ENCODE measurements at places on chromosomes 12 and 14. TPM values are rescaled to one million over a fixed set of nuclear protein-coding genes. Genes with fewer than 3 reads are reported as not detected.

DNA sequence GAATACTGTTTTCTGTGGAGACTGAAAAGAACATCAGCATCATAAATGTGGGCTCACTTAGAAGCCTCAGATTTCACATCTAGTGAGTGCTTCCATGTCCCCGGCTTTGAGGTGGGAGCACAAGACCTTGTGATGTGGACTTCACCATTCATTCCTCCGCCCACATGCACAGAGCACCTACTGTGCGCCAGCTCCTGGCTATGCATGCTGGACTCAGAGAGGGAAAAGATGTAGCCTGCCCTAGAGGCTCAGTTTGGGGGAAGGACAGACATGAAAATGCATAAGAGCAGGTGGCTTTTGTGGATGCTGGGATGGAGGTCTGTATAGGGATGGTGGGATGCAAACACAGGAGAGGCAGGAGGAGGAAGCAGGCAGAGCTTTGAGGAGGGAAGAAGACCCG, 65.0 kb downstream of the SERPINA3 start:
- H3K27me3 ChIP-seq, result no peaks in the 10 kb centered on the region
- no peak overlapping the region for H3K4me3 ChIP-seq
- H3K36me3 ChIP-seq, result no peaks in the 10 kb centered on the region
- no peak for DNase-seq
- no peak overlapping the region for H3K27ac ChIP-seq

- H3K36me3 ChIP-seq, result no peaks in the 10 kb centered on the region
- no peaks in the 10 kb centered on the region for H3K27me3 ChIP-seq
- no peak for DNase-seq
- H3K27ac ChIP-seq, result no peak overlapping the region
Measured at GRCh38 chr14:59882957-59883356, 12.4 kb upstream of the RTN1 start.

RPGRIP1 gene
- 3.3 TPM for total RNA-seq

DNA sequence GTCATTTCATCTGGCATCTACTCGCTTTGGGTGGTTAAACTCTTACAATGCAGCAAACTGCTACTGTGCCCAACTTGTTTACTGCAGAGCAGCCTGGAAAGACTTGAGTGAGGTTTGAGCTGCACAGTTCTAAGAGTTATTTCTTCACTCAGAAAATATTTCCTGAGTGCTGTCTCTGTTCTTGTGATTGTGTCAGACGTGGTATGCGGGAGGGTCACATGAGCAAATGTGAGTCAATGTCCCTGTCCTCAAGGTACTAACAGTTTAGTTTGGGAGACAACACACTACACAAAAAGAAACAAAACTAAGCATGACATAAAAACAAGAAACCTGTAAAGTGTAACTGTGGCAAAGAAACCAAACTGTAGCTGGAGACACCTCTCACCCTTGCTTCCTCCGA, 32.4 kb downstream of the FLVCR2 start:
- H3K36me3 ChIP-seq, result no peaks in the 10 kb centered on the region
- no peaks in the 10 kb centered on the region for H3K27me3 ChIP-seq

DNA sequence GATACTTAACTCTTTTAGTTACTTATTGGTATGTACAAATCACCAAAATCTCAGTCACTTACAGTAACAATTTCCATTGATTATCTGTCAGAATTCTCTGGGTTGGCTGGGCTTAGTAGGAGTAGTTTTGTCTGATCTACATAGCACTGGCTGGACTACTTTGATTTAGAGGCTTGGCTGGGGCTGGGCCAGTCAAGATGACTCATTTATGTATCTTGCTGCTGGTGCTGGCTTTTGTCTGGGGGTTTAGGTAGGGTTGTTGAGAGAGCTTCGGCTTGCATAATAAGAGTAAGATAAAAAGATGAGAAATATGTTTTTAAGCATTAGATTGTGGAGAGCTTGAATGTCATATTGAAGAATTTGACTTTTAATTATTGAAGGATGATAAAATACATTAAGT, 1093.7 kb downstream of the SLC6A15 start:
- no peaks in the 10 kb centered on the region for H3K27me3 ChIP-seq
- H3K4me3 ChIP-seq, result no peak overlapping the region
- DNase-seq, result no peak
- no peaks in the 10 kb centered on the region for H3K4me1 ChIP-seq

GRCh38 chr14:27672047-27672446, 1074.2 kb upstream of the NOVA1 start:
- H3K27ac ChIP-seq, result no peak overlapping the region
- no peaks in the 10 kb centered on the region for H3K4me1 ChIP-seq
- no peak overlapping the region for H3K4me3 ChIP-seq
- H3K36me3 ChIP-seq, result no peaks in the 10 kb centered on the region

DNA sequence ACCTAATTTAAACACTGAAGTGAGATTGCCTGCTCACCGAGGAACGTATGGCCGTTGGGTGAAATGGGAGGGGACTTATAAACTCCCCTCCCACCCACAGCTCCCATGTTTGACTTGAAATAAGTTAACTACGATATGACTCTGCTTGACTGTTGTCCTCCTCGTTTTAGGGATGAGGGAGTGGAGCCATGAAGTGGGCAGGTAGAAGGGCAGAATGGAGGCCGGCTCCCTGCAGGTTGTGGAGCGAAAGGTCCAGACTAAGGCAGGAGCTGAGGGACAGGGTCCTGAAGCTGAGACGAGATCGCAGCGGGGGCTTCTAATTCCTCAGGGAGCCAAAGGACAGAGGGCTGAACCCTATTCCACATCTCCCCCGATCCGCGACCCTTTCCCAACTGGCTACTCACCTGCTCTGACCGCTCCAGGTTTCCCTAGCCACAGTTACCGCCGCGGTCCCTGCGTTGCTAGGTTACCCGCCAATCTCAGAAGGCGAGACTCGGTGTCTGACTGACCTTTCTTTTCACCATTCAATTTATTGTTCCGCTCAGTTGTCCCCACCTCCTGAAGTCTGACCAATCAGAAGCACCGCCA, 577 bp upstream of the TPCN1 start:
- H3K27me3 ChIP-seq, result no peaks in the 10 kb centered on the region
- H3K27ac ChIP-seq, result peak overlapping the region; percentile 0

- no peaks in the 10 kb centered on the region for H3K36me3 ChIP-seq
- no peaks in the 10 kb centered on the region for H3K27me3 ChIP-seq
- H3K27ac ChIP-seq, result no peak overlapping the region
- H3K4me1 ChIP-seq, result no peaks in the 10 kb centered on the region
Measured at GRCh38 chr12:70508178-70508577, 129.1 kb downstream of the PTPRB start.

DNA sequence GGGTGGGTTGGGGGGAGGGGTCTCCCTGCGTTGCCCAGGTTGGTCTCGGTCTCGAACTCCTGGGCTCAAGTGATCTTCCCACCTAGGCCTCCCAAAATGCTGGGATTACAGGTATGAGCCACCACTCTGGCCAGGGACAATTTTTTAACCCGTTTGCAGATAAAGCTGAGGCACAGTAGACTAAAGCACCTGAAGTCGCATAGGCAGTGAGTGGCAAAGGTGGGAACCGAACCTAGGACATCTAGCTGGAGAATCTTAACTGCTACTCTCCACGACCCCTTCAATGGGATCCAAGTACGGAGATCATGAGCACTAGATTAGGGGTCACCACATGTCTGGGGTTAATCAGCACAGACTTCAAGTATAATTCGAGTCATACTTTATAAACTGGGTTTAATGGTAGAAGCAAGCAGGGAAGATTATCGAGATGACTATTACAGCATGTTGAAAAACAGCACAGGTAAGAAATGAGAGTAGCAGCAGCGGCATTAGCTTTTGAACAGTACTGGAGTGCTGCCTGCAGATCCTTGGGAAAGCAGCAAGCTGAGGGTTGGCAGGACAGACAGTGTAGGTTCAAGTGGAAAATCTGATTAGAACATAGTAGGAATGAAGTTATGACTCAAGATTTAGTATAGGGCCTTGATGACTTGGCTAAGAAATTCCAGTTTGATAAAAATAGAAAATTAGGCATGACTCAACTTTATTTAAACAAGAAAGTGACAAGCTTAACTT, 23.9 kb downstream of the NID2 start:
- peak overlapping the region; percentile 64 for H3K27ac ChIP-seq
- no peak overlapping the region for H3K4me3 ChIP-seq
- no peaks in the 10 kb centered on the region for H3K27me3 ChIP-seq
- no peaks in the 10 kb centered on the region for H3K4me1 ChIP-seq

LRRC43 gene
- total RNA-seq, result not detected

DNA sequence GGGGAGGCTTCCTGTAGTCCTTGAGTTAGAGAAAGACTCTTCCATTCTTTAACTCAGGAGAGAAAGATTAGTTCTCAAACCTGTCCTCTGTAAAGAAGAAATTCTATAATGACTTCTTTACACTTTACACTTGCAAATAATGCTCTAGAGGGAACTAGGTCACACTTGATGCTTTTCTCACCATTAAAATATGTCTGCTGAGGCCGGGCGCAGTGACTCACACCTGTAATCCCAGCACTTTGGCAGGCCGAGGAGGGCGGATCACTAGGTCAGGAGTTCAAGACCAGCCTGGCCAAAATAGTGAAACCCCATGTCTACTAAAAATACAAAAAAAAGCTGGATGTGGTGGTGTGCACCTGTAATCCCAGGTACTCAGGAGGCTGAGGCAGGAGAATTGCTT, 6.3 kb downstream of the NTN4 start:
- H3K27me3 ChIP-seq, result no peaks in the 10 kb centered on the region
- H3K4me3 ChIP-seq, result no peak overlapping the region
- no peak overlapping the region for H3K27ac ChIP-seq
- peaks cover under 1% of the 10 kb centered on the region for H3K4me1 ChIP-seq
- H3K36me3 ChIP-seq, result no peaks in the 10 kb centered on the region

- no peaks in the 10 kb centered on the region for H3K36me3 ChIP-seq
- no peak overlapping the region for H3K27ac ChIP-seq
- no peak overlapping the region for H3K4me3 ChIP-seq
- peak; percentile 49 for DNase-seq
- H3K27me3 ChIP-seq, result no peaks in the 10 kb centered on the region
Measured at GRCh38 chr12:1939331-1939730, 20.9 kb upstream of the CACNA2D4 start.

DNA sequence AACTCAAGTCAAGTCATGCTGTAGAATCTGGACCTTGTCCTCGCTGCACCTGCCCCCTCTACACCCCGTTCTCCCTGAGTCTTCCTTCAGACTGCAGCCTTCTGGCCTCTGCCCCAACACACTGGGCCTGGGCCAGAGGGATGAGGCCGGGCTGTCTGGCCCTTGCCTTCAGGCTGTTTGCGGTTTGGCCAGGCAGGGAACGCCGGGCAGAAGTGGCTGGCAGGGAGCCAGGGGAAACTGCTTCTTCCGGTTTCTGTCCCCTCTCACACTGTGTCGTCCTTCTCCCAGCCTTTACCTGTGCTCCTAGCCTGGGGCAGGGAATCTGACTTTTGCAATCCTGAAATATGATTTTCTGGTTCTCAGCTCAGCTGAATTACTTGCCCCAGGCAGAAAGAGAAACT, 13.5 kb downstream of the DGLUCY start:
- peak; percentile 86 for DNase-seq
- peaks cover 34% of the 10 kb centered on the region for H3K36me3 ChIP-seq
- H3K27me3 ChIP-seq, result no peaks in the 10 kb centered on the region
- no peaks in the 10 kb centered on the region for H3K4me1 ChIP-seq
- no peak overlapping the region for H3K4me3 ChIP-seq

Measured in Peyer's patch (tissue), 4 donors.